ENCODE measurements at places on chromosomes 13 and 19.

DNA sequence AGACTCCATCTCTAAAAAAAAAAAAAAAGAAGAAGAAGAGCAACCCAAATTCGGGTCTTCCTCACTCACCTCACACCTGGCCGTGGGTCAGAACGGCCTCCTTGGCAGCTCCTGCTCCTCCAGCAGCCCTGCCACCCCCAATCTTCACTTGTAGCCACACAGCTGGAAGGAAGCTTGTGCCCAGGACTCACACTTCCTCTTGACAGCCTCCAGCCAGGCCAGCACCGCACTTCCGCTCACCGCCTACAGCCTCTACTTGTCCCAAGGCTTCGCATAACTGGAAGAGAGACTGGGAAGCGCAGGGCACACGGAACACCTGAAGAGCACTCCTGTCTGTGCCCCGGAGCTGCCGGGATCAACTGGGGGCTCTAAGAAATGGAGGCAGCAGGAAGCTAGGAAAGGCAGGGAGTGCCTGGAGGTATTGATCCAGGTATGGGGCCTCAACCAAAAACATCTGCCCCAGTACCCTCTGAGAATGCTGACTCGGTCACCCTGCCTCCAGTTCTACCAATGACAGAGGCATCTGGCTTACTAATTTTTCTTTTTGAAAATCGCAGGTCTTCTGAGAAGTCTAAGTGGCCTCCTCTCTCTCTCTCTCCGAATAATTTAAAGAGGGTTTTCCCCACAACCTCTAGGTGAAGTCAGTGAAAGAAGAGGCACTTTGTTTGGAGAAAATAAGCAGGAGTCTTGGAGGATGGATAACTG is 31.1 kb upstream of the ATP12A start:
- no peak for DNase-seq

DNA sequence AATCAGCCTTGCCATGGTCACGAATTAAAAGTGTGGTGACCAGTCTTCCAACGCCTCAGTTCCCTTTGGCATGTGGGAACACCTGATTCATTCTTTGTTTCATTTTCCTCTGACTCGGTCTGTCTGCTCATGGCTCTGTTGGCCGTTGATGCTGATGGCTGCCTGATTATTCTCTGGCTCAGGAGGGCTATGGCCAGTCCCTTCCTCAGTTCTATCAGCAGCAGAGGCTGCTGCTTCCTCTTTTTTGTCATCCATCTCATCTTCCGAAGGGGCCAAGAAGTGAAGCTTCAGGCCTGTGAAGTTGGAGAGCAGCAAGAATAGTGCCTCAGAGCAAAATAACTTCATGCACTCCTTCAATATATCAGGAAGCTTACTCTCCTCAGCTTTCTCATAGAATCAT is 9.5 kb upstream of the MLNR start:
- DNase-seq, result no peak

- DNase-seq, result no peak
These were observed 40.9 kb downstream of the GSX1 start for GRCh38 chr13:27833206-27833605.

DNA sequence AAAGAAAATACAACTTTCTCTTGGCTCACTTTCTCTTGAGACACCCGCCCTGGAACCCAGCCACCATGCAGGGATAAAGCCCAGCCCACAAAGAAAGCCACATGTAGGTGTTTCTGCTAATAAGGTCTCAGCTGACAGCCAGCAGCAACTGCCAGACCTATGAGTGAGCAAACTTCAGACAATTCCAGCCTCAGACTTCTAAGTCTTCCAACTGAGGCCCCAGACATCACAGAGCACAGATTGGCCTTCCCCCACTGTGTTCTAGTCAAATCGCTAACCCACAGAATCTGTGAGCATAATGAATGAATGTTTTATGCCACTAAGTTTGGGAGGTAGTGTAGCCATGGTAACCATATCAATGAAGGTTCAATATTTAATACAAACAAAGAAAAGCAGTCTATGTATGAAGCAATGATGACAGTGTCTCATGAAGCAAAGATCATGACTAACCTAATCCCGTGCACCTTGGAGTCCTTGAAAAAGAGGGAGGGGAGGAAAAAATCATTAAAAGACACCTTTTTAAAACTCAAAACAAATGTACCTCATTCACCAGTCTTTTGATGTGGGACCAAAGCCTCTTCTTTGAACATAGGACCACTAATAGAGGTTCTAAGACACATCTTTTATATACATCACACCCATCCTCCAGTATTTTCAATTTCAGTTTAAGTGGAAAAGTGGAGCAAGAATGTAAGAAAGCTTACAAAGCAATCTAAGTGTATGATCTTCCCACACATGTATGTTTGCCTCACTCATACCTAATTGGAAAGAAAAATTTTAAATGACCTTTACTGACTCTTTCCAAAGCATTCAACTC is 6.2 kb downstream of the MRPS31 start:
- DNase-seq, result no peak

DNA sequence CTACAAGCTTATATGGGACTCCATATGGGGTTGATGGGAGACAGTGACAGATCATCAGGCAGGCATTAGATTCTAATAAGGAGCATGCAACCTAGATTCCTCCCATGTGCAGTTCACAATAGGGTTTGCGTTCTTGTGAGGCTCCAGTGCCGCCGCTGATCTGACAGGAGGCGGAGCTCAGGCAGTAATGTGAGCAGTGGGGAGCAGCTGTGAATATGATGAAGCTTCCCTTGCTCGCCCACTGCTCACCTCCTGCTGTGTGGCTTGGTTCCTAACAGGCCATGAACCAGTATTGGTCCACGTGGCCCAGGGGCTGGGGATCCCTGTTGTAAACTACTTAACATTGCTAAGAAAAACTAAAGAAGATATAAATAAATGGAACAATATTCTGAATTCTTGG is 378.4 kb downstream of the KCNRG start:
- DNase-seq, result no peak

DNA sequence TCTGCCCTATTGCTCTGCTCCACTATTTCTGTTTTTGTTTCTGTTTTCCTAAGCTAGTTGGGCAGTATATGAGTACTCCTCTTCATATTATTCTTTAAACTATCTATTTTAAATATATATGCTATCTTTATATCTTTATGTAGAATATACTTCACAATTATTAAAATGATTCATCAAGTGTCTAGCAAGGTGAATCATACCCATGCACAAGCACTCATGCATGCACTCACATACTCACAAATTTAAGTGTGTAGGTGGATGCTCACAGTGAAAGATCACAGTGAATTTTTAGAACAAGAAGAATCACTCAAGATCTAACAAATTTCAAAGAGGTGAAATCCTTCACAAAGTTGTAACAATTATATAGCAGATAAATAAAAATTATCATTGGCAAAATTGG is 435.6 kb upstream of the SLITRK5 start:
- DNase-seq, result no peak

DNA sequence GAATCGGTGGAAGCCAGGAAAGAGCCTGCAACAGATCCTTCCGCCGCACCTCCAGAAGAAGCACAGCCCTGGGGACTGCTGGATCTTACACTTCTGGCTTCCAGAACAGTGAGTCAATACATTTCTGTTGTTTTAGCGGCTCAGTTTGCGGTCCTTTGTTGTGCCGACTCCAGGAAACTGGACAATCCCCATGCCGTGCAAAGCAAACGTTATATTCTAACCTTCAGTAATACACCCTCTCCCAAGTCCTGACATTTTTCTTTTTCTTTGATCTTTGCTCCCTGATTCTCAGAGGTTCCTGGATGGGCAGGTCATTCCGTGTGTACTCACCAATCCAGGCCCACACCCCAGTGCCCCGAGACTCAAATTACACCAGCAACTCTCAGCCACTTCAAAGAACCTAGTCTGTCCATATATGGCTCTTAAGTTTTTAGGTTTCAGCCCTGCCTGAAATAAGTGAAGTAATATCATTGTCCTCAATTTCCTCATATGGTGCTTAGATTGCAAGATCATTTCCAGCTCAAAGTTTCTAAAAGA is 387.1 kb upstream of the SGCG start:
- DNase-seq, result no peak

DNA sequence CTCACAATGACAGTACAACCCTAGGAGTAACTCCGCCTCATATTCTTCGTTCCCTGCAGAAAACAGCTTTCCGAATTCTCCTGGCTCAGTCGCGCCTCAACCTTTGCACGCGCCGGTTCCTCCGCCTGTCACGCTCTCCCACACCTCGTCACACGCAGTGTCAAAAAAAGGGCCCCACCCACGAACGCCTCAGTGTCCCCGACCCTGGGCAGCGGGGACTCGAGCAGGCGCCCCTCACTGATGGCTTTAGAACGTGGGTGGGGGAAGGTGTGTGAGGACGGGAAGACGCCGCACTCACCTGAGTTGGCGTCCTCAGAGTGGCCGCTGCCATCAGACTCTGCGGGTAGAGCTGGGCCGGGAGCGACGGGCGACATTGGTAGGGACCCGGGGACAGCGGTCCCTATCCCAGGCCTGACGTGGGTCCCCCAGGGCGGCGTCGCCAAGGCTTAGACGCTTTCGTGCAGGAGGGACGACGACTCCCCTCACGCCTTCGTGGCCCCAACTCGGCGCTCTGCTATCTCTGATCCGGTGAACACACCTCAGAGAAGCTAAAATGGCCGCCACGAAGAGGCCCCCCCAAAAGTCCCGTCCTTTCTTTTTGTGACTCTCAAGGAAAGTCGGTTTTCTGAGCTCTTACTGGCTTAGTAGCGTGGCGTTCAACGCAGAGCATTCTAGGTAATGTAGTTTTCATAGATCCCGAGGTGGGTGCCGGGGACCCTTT is at the start of gene ZNF154:
ZNF154 (minus strand) TSS at position 564 of the 721 bp plus-strand sequence; CDS start at position 331, 233 bp downstream.
- peak; percentile 11 for DNase-seq

DNA sequence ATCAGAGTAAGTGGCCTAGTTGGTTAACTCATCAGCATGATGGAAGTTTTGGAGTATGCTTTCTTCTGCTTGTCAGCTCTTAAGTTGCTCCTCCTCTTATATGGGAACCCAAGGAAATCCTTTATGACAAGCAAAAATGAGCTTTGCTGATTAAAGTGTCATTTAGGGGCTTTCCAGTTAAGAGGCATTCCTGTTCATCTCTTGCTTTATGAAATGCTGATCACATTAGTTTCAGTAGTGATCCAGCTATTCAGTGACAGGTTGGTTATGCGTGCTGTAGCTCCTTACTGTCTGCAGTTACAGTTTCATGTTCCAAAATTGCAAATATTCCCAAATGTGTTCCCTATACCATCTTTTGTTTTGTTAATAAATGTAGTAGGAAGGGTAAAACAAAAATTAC is 146.6 kb downstream of the CDK8 start:
- DNase-seq, result no peak

DNA sequence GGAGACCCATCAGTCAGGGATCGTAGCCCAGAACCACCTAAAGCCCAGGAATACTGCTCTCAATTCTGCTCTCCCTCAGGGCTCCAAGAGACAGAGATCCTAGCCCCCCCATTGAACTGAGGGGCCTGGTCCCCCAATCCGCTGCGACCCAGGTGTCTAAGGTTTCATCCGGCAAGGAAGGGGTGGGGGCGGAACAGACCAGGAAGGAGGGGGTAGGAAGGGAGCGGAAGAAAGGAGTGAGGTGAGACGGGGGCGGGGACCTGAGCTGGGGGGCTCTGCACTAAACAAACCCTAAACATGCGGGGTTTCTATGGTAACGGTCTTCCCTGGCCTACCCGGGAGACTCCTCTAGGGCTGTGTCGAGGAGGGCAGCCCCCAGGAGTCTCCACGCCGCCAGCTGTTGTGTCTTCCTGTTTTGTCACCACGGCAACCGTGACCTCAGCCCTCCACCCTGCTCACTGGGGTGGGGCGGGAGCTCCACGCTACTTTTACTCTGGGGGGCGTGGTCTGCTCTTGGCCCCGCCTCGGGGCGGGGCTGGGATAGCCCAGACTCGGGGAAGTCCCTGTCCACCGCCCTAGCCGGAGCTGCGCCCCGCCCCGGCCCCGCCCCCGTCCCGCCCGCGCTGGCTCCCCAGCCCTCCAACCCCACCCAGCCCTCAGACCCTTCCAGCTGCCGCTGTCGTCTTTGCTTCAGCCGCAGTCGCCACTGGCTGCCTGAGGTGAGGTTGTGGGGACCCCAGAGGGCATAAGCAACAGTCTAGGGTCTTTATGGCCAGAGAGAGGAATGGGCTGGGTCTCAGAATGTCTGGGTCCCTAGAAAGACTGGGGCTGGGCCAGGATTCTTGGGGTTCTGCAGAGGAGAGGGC is at the start of gene MYADM:
MYADM (plus strand) TSS at position 659 of the 866 bp plus-strand sequence. CDS start 5,647 bp downstream, outside the sequence.
- DNase-seq, result peak; percentile 100

GRCh38 chr19:42191855-42192254 is 25.6 kb downstream of the DEDD2 start:
- no peak for DNase-seq

DNA sequence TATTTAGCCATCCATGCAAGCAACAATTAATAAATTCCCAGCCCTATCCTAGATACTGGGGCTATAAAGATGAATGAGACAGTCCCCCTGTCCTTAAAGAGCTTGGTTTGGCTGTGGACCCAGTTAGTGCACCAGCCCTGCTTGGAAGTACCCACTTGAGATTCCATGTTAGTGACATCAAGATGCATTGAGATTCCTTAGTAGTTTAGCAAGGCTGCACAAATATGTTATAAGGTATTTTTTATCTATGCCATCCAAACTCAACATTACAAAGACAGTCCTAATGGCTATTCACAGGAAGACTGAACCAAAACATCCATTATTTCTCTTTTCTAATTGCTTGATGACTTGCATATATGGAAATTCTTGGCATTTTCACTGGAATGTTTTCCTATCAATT is 48.8 kb upstream of the RAP2A start:
- DNase-seq, result no peak

- no peak for DNase-seq
These were observed 125.9 kb downstream of the COG6 start for GRCh38 chr13:39781381-39781780.

DNA sequence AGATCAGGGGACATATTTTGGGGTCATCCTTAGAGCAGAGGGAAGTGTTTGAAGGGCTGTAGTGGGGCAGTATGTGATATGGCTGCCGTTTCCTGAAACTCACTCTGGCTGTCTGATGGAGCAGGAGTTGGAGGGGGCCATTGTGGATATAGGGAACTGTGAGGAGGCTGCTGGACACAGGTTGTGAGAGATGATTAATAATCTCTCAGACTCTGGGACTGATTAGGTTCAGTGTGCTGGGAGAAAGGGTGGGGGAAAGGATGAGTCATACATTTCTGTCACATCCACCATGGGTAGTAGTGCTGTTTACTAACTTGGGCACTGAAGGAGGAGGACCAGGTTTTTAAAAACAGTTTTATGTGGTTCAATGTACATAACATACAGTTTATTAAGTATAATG is 4.8 kb downstream of the B3GLCT start:
- no peak for DNase-seq

- DNase-seq, result no peak
These were observed 54.6 kb downstream of the TRPM4 start for GRCh38 chr19:49212016-49212701.

DNA sequence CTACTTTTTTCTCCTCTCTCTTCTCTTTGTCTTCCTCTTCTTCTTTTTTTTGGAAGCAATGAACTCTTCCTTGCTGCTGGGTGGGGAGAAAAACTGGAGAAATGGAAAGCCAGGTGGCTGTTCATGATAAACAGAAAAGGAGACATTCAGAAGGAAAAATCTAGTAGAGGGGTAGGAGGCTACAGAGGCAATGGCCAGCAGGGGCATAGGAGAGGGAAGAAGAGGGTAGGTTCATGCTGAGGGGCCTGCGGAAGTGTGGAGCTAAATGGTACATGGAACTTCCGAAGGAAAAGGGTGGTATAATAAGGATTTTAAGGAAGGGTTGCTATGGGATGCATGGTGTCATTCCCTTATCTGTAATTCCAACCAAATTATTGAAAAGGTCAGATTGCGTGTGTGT is 17.5 kb upstream of the HS6ST3 start:
- no peak for DNase-seq

- no peak for DNase-seq
These were observed 53.0 kb downstream of the DPY19L3 start for GRCh38 chr19:32458500-32459123.

Data from activated CD4-positive, alpha-beta T cell treated with anti-CD3 and anti-CD28 coated beads for 1 hour (primary cell).